ENCODE measurements at places on chromosomes 11 and 22.

DNA sequence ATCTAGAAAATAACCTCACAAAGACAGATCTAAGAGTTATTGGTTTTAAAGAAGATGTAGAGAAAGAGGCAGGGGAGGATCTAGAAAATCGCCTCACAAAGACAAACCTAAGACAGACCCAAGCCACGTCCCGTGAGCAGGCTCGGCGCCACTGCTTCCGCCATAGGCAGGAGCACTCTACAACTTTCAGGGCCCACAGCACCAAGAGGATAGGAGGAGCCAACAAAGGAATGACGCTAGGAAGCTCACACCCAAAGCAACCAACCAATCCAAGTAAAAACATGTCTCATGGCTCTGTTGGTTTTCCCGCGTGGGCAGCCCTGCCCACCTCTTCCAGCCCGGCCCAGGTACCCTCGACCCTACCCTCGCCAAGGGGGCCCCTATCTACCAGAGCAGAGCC lies 4167.4 kb upstream of the OR11H1 start:
- DNase-seq, result no peak

- no peak for DNase-seq
These were observed 600 bp upstream of the ESAM start for GRCh38 chr11:124762624-124763155.

DNA sequence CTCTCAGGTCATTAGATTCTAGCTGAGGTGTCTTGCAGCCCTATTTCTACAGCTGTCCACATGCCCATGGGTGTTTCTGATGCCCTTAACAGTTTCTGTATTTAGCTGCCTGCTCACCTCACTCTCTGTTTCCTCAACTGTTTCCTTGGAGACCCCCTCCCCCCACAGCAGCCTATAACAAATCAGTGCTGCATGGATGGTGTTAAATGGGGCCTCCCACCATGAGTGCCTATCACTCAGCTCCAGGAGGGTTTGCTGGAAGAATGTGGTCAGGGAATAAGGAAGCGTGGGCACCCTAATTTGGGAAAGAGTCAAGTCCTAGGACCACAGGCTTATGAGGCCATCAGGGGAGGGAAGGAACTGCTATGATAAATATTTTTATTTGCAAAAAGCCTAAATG lies 8.6 kb downstream of the KLHL35 start:
- no peak for DNase-seq

DNA sequence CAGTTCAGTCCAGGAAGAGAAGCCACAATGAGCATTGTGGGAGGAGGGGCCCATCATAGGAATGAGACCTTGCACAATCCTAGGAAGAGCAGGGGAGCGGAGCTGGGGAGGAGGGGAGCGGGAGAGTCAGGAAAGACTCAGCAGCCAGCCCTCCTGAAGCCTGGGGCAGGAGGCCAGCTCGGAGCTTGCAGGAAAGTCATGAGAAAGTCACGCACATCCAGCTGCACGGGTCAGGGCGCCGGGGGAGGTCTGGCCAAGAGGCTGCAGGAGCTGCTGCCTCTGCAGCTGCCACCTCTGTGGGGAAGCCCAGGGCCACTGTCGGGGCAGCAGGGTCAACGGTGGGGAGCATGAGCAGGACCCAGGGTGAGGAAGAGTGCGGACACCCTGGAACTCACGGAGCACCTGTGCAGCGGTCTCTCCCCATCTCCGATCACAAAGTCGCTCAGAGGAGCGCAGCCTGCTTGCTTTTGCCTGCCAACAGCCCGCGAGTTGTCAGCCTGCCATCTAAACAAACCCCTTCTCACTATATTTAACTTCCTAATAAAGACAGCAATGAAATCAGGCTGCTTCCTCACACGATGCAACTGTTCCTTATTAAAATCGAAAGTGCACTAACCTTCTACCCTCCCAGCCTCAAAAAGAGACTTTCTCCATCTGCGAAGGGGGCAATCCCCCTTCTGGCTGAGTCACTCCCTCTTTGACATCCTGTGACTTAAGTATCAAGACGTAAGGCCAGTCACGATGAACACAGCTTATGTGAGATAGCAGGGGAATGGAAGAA lies 52.9 kb upstream of the RTL6 start:
- DNase-seq, result peak; percentile 96

- peak; percentile 94 for DNase-seq
These were observed 119.7 kb downstream of the ETS1 start for GRCh38 chr11:128467610-128468041.

GRCh38 chr11:36437413-36437812 lies 72.7 kb downstream of the TRAF6 start:
- DNase-seq, result no peak

- peak; percentile 82 for DNase-seq
These were observed 49.6 kb downstream of the NUP98 start for GRCh38 chr11:3747704-3748103.

GRCh38 chr11:76686261-76687079 lies 15.9 kb upstream of the LRRC32 start:
- DNase-seq, result no peak

- peak; percentile 96 for DNase-seq
These were observed 25.2 kb downstream of the ALKBH3 start for GRCh38 chr11:43905813-43906241.

- no peak for DNase-seq
These were observed 391.6 kb upstream of the CCDC90B start for GRCh38 chr11:83677730-83678129.

- peak; percentile 94 for DNase-seq
These were observed 33.9 kb downstream of the MAML2 start for GRCh38 chr11:96309016-96309642.

DNA sequence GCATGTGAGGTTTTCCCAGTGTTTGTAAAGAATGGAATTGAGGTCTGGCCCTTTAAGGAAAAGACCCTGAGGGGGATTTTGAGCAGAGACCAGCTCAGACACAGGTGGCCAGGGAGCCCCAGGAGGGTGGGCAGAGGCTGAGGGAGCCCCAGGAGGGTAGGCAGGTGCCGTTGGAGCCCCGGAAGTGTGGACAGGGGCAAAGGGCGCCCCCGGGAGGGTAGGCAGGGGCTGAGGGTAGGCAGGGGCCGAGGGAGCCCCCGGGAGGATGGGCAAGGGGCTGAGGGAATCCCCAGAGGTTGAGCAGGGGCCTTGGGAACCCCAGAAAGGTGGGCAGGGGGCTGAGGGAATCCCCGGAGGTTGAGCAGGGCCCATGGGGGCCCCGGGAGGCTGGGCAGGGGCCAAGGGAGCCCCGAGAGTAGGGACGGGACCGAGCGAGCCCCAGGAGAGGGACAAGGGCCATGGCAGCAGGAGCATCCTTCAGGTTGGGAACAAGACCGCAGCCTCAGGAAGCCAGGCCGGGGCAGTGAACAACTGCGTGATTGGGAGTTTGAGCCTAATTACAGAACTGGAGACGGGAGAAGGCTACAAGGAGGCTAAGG lies 292.0 kb downstream of the BRD1 start:
- DNase-seq, result no peak

DNA sequence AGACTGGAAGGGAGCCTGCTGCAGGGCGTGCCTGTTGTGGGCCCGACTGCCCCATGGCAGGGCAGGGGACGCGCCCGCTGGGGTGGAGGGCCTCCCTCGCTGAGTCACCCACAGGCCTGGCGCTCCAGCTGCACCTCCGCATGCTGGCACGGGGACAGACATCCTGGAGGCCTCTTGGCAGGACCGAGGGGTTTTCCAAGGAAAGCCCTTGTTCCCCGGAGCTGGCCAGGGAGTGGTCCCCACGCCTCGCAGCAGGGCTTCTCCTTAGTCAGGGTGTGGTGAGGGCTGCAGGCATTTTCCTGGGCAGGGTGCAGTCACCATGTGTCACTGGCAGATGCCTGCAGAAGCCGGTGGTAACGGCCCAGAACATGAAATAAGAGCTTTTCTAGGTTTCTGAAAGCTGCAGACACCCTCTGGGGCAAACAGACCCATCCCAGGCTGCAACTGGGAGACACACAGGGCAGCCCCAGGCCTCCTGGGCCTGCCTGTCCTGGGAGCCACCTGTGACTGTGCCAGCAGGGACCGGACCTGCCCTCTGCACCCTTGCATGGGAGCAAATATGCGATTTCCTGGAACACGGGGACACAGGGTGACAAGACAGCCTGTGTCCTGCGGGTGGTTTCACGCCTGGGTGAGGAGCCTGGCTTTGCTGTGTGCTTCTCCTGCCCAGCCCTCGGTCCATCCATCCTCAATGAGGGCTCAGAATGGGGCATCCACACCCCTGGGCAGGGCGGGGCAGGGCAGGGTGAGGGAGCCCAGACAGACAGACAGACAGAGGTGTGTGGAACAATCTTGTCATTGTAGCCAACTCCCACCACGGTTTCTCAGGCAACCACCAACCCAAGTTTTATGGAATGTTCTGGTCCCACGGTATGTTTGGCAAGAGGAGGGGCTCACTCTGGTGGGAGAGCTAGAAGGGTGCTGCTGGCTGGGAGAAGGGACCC lies 43.2 kb upstream of the FADD start:
- peak; percentile 8 for DNase-seq

DNA sequence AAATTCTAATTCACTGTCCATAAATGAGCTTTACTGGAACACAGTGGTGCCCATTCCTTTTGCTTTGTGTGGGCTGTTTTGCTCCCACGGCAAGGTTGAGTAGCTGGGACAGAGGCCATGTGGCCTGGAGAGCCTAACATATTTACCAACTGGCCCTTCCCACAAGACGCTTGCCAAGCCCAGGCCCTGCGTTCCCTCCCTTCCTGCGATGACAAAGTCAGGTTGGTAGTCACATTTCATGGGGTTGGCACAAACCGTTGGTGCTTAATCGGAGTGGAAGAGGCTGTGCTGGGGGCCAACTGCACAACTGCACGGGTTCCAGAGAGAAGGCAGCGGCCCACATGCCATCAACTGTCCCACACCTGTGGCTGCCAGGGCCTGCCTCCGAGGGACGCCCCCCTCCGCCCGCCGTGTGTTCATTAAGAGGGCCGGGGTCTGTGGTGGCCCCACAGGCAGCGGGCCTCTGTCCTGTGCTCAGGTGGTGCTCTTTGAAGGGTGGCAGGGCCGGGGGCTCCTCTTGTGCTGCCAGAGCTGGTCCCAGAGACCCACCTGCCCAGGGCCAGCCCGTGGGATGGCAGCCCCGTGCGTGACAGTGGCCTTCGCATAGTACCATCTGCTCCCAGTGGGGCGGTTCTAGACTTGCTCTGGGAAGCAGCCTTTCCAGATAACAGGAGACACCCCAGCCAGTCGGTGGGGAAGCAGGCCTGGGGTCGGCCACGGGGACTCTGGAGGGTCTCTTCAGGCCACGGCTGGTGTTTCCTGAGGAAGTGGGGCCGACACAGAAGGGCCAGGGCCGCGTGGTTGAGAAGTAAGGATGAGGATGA lies 81.5 kb upstream of the CLDN5 start:
- no peak for DNase-seq

- DNase-seq, result peak; percentile 47
These were observed 219.9 kb downstream of the MN1 start for GRCh38 chr22:27581688-27582087.

DNA sequence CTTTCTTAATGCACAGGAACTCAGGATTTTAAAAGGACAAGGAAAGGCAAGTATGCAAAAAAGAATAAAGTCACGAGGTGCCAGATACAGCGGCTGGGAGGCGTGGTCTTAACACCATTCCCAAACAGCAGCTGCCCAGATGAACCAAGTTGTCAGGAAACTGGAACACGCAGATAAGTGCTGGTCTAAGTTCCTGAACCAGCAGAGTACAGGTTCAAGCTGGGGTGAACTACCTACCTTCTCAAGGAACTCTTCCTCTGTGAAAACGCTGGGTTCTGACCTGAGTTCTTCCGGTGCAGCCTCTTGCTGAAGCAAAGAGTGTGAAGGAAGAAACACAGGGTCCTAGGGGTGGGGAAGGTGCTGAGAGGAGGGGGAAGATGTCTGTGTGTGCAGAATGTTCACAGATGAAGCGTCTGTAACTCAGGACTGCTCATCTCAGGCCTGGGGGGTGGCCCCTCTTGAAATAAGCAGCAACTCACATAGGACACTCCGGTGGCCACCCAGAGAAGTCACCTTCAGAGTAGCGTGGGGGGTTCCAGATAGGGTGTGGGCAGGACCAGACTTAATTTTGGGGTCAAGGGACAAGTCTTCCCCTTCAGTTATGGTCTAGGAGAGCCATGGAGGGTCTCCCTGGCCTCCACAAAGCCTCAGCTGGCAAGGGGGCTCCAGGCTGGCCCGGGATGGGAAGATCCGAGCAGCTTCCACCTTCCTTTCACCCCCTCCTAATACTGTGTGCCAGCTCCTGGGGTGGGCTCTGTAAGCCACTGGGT lies 3.2 kb downstream of the TPST2 start:
- DNase-seq, result no peak

- DNase-seq, result no peak
These were observed 13.9 kb downstream of the ATG16L2 start for GRCh38 chr11:72828081-72828567.

GRCh38 chr22:47547239-47547661 lies 784.8 kb downstream of the TBC1D22A start:
- DNase-seq, result no peak

- DNase-seq, result no peak
These were observed 53.0 kb downstream of the CDKN1C start for GRCh38 chr11:2832533-2833020.

- peak; percentile 58 for DNase-seq
These were observed at the start of gene PITPNM1 for GRCh38 chr11:67504950-67505581. TSS of gene PITPNM1 (minus strand) at chr11:67505363. CDS start at chr11:67504180, 1,183 bp downstream.

DNA sequence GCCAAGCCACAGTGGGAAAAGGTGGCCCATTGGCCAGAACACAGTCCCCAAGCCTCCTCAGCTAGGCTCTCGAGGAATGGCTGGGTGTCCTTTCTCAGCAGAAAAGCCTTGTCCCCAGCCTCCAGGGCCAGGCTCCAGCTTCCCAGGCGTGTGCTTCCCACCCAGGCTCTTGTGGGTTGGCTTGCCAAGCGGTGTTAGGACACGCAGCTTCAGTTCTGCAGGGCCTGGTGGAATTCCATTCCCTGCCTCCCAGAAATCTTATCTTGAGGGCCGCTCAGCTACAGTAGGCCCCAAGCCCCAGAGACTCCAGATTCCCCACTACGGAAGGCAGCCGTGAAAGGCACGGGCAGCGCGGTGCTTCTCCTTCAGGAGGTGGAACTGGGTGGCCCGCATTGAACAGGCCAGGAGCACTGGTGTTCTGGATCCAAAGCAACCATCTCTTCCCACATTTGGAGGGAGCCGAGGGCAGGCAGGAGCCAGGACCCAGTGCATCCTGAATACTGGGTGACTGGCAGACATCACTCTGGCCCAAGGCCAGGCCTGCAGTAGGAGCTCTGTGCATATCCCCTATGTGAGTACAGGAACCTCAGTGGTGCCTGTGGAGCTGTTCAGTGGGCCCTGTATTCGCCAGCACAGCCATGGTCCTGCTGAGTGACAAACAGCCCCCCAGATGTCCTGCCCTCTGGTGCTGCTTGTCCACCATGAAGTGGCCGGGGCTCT lies 16.7 kb upstream of the KCNQ1OT1 start:
- no peak for DNase-seq
